ENCODE measurements at places on chromosomes 6 and 20.

- DNase-seq, result peak; percentile 6
These were observed 36.7 kb downstream of the LRFN2 start for GRCh38 chr6:40550202-40551101.

DNA sequence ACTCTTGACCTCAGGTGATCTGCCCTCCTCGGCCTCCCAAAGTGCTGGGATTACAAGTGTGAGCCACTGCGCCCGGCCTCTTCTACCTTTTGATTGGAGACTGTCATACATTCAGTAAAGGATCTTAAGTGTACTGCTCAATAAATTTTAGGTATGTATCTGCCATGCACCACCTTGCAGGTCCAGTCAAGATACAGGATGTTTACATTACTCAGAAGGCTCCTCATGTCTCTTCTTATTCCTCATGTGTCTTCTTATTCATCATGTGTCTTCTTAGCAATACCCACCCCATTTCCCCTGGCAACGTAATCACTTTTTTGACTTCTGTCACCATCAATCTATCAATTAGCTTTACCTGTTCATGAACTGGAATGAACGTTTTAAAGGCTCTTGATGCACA, 7.9 kb downstream of the MEA1 start:
- no peak for DNase-seq

DNA sequence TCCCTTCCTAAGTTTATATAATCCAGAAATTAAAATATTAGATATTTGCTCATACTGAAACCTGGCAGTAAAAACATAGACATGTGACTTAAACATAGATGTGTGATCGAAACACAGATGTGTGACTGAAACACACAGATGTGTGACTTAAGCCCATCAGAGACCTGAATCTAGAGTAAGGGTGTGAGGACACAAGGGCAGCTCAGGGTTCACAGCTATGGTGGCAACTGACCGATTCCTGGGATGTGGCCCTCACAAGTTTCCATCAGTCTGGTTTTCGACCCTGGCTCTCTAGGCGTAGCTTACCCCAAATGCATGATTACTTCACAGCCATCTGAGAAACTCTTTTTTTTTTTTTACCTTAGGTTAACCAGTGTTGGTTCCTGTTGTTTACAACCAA, 137.0 kb downstream of the NRN1 start:
- no peak for DNase-seq

- no peak for DNase-seq
These were observed 474.9 kb upstream of the GJE1 start for GRCh38 chr6:141657812-141658211.

DNA sequence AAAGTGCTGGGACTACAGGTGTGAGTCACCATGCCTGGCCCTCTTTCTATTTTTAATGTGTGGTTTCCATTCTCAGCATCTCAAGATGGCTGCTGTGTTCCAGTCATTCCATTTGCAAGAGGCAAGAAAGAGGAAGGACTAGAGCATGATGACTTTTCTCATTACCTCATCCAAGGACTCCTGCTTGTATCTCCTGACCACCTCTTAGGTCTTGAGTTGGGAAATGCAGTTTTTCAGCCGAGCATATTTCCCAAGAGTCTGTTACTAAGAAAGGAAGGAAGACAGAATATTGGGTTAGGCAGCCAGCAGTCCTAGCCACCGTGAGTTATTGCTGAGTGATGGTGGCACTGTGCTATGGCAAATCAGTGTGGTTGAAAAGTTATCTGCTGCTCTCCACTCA, 108.4 kb upstream of the INSM1 start:
- no peak for DNase-seq

- no peak for DNase-seq
These were observed 106.2 kb upstream of the BACH2 start for GRCh38 chr6:90402831-90403192.

DNA sequence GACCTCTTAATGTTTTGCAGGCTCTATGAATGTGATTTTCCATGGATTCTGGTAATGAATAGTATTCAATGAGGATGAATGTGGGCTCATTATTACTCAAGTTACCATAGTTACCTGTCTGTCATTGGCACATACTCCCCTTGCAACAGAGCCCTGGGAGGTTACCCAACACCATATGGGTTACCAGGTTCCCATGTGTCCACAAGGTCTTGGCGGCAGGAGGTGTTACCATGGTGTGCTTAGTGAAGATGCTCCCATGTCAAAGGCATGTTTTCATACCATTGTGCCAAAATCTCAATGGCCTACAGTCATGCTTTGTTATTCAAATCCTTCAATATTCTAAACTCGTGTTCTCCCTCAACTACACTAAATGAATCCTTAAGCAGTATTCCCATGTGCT, 232.5 kb downstream of the HDGFL1 start:
- no peak for DNase-seq

DNA sequence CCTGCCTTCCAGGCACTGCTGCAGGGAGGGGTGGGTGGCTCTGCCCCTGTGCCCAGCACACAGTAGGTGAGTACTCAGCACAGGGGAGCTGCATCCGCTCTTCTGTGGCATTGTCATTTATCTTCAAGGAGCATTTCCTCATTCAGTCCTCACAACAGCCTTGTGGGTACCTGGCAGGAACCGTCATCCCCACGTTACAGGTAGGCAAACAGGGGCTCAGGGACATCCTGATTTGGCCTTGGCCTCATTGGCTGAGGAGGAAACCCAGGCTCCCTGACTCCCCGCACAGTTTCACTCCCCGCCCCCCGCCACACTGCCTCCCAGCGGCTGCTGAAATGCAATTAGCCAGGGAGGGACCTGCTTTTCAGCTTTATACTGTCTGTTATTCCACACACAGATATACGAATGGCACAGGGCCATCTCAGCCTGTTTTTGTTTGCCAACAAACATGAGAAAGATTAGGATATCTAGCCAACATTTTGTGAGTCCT, 24.2 kb upstream of the PNPLA1 start:
- DNase-seq, result no peak

GRCh38 chr6:124599656-124600055, 362.6 kb upstream of the RNF217 start:
- DNase-seq, result no peak

DNA sequence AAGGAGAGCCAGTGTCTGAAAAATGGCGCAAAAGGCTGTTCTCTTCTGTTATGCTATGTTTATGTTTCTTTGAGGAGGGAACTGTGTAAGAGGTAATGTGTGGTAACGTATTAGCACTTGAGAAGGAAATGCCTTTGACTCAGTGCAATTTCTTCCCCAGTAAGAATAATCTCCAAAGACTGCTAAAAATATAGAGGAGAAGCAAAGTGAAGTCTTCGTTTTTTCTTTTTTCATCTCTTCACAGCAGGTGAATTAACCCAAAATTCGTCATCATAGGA, 47.1 kb upstream of the IFNGR1 start:
- no peak for DNase-seq

DNA sequence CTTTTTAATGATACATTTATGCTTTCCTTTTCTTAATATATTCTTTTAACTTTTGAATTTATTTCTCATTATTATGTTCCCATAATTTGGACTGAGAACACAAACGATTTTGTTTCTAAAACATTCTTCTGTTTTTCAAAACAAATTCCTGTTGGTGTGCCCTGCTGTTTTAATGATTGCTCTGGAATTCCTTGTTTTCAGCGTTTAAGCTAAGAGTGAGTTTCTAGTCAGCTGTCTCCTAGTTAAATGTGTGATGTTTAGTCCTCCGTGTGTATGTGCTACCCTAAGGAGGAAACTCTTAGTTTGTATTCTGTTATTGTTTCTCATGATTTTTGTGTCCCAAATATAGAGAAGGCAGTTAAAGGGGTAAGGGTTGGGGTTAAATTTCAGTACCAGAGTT, 306.1 kb upstream of the RGS17 start:
- no peak for DNase-seq

- DNase-seq, result no peak
These were observed 173.1 kb upstream of the SSTR4 start for GRCh38 chr20:22861990-22862389.

- no peak for DNase-seq
These were observed 14.5 kb downstream of the NOL4L start for GRCh38 chr20:32570401-32571190.

DNA sequence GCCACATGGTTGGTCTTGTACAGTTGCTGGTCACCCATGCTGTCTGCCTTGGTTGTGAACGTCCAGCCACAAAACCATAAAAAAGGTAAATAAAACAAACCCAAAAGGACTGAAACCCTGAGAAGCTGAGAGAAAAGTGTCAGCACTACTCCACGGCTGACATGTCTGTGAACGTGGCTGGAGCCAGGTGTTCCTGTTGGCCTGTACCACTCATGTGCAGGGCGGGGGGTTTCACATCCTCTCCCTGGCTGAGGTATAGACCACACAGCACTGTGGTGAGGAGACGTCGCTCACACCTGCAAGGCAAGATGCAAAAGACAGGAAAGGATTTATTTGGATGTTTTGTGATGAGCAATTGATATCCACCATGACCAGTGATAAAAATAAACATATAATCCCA, 51.9 kb upstream of the MRPS10 start:
- peak; percentile 23 for DNase-seq

DNA sequence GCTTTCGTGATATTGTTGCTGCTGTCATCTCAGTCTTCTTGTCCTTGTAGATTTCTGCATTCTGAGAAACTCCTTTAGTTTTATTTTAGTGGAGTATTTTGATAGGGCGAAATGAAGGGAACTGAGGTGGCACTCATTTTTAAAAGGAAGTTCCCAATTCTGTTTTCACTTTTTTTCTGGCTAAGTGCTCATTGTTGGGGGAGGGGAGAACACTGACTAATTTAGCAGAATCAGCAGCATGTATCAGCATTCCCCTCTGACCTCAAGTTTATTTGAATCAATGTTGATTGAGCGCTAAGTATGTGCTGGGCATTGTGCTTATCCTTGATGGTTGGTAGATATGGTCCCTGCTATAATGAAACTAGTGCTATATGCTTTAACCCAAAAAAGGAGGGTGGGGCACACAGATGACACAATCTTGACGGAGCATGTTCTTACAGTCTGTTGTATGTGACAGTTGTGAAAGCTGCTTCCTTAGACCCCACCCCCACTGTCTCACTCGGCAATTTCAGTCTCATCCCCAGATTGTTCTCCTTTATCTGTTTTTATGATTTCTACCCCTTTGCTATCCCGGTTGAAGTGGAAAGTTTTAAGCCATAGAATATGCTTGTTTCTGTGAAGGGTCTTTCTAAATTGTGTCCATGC, 262.4 kb downstream of the SOX4 start:
- DNase-seq, result no peak

GRCh38 chr6:45714741-45715507, 300.7 kb downstream of the CLIC5 start:
- peak; percentile 46 for DNase-seq

GRCh38 chr6:72758901-72759300, 137.0 kb downstream of the KCNQ5 start:
- no peak for DNase-seq

- no peak for DNase-seq
These were observed 1.9 kb upstream of the TPD52L2 start for GRCh38 chr20:63863021-63863797.

DNA sequence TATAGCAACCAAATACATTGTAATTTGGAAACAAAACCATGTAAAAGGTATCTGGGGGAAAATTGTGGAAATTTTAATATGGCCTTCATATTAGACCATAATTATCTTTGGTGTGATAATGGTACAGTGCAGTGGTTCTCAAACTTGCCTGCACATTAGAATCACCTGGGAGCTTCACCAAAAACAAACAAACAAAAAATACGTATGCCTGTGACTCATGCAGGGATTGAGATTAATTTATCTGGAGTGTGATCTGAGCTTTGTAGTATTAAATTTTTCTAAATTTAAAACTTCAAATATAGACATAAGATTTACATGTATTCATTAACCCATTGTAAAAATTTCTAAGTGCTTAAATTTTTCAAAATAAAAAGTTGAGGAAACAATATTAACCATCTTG, 31.5 kb downstream of the ARHGAP18 start:
- no peak for DNase-seq

DNA sequence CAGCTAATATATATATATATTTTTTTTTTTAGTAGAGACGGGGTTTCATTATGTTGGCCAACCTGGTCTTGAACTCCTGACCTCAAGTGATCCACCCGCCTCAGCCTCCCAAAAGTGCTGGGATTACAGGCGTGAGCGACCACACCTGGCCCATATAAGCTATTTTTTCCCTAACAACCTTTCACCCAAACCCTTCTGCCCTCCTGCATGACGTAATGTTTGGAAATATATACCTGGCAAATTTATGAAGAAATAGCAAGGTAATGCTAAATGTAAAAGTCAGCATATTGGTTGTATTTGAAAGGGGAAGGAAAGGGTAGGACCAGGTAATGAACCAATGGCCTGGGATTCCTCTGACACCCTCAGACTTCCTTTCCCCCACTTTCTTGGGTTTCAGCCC, 325.5 kb upstream of the ARID1B start:
- DNase-seq, result no peak

GRCh38 chr6:146542881-146543210, 787 bp upstream of the RAB32 start:
- DNase-seq, result no peak

DNA sequence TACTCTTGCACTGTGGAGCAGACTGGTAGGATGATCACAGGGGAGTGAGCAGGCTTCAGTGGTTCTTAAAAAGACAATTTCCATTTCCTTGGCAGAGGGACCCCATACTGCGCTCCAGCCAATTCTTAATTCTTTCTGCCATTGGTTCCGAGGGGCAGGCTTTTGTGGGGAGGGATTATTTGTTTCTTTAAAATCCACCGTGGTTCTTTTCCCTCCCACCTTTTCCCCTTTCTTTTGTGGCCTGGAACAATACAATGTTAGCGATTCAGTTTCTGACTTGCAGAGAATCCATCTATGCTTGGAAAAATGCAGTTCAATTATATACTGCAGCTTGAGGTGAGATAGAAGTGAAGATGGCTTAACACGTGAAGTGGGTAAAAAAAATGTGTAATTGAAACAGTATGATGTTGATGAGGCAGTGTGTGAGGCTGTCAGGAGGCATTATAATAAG, 379.0 kb upstream of the FLRT3 start:
- DNase-seq, result no peak

DNA sequence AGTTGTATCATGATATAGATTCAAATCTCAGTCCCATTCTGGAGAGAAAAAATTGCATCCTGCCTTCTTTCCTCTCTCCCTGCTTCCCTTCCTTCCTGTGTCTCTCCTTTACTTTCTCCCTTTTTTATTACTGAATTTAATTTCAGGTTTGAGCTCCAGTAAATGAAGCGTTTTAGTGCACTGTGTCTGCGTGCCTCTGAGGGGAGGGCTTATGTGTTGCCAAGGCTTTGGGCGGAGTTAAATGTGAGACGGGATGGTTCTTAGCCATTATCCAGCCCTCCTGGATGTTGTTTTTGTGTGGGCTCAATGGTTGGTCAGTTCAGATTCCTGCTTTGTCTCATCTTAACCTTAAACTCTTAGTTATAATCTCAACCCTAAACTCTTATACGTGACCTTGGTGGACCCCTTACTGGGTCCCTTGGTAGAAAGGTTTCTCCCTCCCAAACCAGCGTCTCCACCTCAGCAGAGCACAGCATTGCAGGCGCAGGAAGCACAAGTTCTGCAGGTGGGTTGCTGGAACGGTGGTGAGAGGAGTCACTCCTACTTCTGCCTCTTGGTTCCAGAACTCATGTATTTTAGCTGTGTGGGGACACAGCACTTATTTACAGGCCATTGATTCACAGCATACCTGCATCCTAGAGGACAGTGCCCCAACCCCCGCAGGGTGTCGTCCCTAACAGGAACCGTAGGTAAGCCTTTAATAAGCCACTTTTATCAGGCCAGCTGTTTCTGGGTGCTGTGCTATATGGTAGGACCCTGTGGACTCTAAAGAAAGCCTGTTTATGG, 68.5 kb downstream of the DNAH8 start:
- no peak for DNase-seq

All from effector memory CD8-positive, alpha-beta T cell (primary cell).